ENCODE measurements at places on chromosomes 12 and 14. TPM values are rescaled to one million over a fixed set of nuclear protein-coding genes. Genes with fewer than 3 reads are reported as not detected.

Gene BICDL1
- 57.6 TPM for total RNA-seq

DNA sequence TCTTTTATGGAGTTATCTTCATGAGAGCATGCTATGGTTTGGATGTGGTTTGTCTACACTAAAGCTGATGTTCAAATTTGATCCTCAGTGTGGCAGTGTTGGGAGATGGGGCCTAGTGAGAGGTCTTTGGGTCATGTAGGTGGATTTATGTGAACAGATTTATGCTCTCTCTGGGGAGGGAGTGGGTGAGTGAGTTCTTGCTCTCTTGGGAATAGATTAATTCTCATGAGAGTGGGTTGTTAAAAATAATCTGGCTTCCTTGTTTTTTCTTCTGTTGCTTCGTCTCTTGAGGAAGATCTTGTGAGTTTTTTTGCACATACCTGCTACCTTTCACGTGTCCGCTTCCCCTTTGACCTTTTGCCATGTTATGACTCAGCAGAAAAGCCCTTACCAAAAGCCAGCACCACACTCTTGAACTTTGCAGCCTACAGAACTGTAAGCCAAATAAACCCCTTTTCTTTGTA lies 20.5 kb downstream of the DERA start:
- peak; percentile 78 for DNase-seq

DNA sequence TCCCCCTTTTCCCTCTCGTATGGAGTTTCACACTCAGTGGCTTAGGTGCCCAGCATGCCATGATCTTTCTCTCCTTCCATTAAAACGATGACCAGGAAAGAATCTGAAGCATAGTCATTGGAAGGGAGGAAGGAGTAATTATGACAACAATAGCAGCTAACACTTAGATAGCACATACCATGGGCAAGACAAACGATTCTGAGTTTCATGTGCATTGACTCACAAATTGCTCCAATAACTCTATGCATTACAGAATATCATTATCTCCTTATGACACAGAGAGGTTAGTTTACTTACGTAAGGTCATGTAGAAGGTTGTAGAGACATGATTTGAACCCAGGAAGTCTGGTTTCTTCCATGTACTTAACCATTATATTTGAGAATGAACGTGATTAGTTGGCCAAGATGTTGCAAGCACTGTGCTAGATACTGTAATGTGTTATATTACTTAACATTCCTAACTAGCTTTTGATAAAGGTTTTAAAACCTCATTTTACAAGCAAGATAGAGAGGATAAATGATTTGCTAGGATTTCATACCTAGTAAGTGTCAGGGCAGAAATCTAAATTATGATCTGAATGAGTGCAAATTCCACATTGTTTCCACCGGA lies 162.4 kb downstream of the CAND1 start:
- DNase-seq, result no peak

- no peak for DNase-seq
These were observed 182.3 kb downstream of the PELI2 start for GRCh38 chr14:56300495-56300894.

Gene NOXRED1
- 0.97 TPM for total RNA-seq

DNA sequence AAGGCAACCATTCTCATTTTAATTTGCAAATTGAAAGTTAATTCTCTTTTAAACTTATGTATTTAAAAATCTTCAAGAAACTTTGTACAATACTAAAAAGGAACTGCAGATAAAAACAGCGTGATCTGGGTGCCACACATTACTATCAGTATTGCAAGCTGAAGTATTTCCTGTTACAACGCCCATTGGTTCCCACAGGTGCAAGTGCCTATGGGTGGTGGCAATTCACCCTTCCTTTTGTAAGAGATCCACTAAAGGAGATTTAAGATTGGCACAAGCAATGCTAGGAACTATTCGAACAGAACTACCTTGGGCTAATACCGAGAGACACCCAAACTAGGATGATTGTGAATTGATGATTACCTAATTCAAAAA lies 13.2 kb downstream of the TAOK3 start:
- peak; percentile 71 for DNase-seq

Measured in Karpas-422 (cell line).